ENCODE measurements at places on chromosomes 2 and 18.

GRCh38 chr2:218224186-218224585 lies 7.2 kb downstream of the ARPC2 start:
- no peak for DNase-seq

- no peak for DNase-seq
These were observed 26.7 kb upstream of the VPS54 start for GRCh38 chr2:64045938-64046337.

DNA sequence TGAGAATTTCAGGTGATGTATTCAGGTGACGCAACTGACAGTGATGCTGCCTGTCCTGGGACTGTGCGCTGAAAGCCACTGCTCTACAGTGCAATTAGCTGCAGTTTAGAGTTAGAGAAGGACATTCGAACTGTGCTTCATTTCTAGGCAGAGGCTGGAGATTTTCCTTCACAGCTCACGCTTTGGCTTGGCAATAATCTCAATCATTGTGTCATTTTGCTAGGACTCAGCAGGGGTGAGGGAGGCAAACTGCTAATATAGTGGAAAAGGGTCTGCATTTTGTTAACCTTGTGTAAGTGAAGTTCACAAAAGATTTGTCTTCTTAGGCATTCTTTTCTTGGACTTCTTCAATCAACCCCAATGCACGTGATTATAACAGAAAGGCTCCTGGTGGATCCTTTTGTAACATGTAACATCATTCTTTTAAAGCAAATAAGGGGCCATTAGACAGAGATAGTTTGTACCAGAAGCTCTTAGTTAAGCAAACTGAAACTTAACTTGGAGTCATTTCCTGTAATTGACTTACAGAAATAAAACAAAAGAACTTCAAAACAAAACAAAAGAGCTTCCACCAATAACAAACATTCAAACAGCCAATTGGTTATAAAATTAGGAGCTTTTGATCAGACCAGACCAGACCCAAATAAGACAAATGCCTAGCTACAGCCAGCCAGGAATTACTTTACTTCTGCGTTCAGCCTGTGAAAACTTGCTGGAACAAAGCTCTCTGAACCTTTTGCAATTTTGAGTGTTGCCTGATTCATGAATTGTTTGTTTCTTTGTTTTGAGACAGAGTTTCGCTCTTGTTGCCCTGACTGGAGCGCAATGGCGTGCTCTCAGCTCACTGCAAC lies 1376.3 kb upstream of the CELF4 start:
- no peak for DNase-seq

- DNase-seq = no peak
These were observed 24.7 kb downstream of the MYCN start for GRCh38 chr2:15964936-15965563.

DNA sequence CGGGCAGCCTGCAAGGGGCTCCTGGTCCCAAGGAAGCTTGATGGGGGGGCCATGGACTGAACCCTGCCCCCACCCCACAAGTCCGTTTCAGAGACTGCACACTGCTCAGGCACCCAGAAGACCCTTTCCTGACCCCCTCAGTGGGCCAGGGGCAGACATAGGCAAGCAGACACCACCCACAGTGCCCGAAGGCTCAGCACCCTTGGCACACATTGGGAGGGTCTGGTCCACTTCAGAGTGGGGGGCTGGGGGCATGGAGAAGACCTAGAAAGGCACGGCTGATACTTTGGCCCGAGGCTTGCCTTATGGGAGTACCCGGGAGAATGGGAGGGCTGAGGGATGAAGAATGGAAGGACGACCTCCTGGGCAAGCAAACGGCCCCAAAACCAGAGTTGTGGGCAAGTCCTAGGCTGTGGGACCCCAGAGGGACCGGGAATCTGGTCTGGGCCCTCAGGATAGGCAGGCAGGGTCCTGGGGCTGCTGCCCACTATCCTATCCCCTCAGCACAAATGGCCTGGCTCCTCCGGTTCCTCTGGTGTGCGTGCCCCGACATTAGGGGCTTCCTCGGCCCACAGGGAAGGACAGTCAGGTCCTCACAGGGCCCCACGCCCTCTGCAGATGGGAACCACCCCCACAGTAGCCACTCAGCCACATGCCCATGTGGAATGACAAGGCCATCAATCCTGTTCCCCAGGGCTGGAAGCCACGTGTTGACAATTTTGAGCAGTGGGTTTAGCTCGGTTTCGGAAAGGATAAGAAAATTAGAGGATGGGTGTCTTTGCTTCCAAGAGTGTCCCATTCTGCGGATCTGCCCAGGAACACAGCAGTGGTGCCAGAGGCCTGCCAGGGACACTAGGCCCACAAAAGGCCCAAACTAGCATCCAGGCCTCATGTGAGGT lies 15.0 kb upstream of the GPC1 start:
- DNase-seq = no peak

- no peak for DNase-seq
These were observed 50.5 kb downstream of the ADD2 start for GRCh38 chr2:70717431-70718038.

- DNase-seq = no peak
These were observed 26.2 kb downstream of the ATAD2B start for GRCh38 chr2:23900541-23901322.

- DNase-seq = no peak
These were observed 37.5 kb downstream of the TTC39C start for GRCh38 chr18:24052053-24052452.

- no peak for DNase-seq
These were observed 243.4 kb downstream of the BCL11A start for GRCh38 chr2:60309941-60310660.

DNA sequence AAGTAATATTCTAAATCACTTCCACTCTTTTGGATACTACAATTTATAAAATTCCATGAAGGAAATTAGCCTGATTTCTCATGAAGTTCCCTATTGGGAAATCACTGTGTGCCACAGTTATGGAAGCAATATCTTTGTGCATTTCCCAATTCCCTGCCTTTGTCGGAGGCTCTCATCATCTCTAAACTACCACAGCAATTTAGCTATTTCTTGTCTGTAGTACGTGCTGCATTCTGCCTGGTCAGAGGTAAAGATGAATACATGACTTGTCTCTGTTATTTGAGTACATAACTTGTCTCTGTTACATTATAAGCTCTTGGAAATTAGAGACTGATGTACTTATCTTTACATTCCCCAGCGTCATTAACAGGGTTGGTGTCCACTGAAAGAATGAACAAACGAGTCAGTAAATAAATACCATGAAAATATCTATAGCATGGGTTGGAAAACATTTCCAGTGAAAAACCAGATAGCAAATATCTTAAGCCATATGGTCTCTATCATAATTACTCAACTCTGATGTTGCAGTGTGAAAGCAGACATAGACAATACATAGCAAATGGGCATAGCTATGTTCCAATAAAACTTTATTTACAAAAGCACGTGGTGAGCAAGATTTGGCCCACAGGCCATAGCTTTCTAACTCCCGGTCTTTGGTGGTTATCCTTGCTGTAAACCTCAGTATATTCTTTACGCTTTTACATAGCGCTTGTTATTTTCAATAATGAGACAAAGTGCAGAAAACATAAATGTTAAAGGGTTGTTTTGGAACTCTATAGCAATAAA lies 78.8 kb downstream of the BCL2 start:
- no peak for DNase-seq

DNA sequence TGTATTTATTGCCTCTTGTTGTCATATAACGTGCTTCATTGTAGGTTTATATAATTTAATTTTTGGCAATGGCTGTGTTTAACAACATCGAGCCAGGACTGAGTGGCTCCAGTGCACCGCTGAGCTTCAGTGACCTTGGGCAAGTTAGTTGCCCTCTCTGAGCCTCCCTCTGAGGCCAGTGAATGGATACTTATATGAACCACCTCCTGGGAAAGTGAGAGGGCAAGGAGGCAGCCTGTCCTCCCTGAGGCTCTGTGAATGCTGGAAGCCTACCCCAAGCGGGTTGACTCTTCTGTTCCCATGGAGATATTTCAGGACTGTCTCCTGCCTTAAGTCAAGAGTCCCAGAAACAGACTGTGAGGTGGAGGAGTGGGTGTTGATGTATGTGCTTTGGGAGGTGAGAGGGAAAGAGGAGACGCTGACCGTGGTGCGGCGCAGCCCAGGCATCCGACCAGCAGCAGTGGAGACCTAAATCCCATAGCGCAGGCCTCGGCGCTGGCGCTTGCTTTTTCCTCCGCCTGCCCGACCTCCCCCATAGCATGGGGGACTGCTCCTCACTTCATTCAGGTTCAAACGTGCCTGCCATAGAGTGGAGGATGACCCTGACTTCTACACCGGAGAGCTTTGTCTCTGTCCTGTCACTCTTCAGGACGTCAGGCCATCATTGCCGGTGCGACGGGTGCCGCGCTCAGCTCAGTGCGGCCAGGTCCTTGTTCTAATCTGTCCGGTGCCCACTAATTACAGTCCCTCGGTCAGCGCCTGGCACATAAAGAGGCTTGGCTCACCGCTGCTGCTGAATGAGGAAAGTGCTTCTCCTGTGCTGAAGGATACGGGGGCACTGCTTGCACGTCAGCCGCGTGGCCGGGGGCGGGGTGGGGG lies 167.3 kb upstream of the HS6ST1 start:
- no peak for DNase-seq

DNA sequence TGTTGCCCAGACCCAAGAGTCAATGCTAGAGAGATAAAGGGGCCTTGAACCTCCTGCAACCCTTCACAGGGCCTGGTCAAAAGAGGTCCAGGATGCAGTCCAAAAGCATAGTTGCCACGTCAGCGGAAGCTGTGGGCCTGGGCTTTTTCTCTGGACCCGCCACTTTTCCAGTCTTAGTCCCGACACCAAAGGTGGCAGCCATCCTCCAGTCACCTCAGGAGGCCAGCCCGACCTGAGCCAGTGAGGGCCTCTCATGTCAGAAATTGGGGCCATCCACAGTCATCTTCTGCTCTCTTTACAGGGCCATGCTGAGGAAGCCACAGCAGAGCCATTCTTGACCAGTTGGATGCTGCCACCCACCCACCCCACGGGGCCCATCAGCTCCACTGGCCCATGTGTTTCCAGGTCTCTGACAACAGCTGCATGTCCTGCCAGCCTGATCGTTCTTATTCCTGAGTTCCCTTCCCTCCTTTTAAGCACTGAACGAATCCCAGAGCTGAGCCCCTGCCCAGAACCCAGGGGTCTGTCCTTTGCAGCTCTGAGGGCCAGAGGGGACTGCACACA lies 34.1 kb upstream of the KLHL29 start:
- DNase-seq = no peak

GRCh38 chr2:194289712-194290346 lies 1367.2 kb upstream of the SLC39A10 start:
- no peak for DNase-seq

DNA sequence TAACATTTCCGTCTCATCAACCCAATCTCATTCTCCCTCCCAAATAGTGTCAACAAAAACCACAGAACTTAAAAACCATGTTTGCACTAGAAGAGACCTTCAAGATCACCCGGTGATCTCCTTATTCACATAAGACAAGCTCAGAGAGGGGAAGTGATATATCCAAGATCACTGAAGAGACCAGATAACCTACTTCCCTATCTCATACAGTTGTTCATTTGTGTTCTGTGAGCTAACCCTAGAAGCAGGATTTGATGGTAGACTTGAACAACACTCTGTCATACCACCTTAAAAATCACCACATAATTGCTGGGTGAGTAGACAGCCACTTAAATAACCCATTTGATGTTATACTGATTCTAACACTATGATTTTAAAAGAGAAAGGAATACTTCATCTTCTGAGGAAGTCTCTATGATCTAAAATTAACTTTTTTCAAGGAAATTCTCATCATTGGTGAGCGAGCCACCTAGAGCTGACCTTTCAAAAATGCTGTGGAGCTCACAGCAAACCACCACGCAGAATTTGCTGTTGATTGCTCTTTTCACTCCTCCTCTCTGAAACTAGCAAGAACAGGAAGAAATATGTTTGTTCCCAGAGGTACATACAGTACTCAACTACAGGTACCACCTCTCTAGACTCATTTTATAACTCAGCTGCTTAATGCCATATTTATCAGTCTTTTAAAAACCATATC lies 15.1 kb downstream of the AAK1 start:
- DNase-seq = peak; percentile 48

- DNase-seq = no peak
These were observed 716.8 kb downstream of the SUCLG1 start for GRCh38 chr2:83742117-83742782.

DNA sequence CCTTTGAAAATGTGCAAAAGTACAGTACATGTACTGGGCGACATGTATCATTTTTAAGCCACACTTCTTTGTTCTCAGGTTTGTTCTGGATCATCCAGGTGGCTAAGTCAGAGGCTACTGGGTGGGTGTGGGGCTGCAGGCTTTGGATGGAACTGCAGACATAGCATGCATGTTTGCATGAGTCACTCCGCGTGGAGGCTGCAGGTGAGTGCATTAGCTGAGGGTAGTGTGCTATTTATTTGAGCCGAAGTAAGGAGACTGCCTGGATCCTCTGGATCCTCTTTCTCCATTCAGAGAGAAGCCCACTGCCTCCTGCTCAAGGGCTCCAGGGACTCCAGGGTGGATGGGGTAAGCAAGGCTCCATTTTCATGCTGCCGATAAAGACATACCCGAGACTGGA lies 9.4 kb upstream of the NEURL3 start:
- DNase-seq = no peak

GRCh38 chr18:47932603-47933002 lies 2.1 kb upstream of the SMAD2 start:
- peak; percentile 91 for DNase-seq

DNA sequence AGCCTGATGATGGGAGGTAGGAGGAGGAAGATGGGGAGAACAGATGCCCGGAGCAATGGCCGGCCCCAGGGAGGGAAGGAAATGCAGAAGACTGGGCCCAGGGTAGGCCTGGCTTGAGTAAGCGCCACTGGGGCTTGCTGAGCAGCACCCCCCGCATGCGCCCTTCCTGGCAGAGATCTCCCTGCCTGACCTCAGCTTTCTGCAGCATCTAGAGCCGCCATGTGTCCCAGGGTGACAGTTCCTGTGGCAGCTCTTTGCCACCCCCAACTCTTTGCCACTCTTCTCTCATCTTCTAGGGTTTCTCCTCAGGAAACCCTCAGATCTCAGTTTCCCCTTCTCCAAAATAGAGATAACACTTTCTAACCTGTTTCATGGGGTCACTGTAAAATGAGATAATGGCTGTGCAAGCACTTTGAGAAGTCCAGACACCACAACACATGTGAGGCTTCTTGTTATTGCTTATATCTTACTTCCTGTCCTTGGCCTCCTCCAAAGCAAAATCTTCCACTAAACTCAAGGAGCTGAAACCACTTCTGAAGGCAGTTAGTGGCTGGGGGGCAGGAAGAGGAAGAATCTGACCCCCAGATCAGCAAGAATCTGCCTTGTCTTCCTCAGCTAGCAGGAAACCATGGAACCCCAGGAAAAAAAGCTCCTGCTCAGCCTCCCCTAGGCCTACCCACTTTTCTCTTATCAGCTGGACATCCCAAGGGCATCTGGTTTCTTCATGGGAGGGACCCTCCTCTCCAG lies 64.9 kb downstream of the EPAS1 start:
- no peak for DNase-seq

GRCh38 chr2:149152469-149152953 lies 114.0 kb downstream of the LYPD6B start:
- peak; percentile 80 for DNase-seq

DNA sequence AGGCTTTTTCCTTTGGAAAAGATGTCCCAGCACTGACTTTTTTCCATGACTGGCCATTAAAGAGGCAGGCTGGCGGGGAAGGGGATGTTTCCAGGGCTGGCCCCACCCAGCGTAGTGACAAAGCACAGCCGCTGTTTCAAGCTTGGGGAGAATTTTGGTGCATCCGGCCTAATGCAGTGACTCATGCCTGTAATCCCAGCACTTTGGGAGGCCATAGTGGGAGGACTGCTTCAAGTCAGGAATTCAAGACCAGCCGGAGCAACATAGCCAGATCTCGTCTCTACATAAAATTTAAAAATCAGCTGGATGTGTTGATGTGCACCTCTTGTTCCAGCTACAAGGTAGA lies 78.0 kb upstream of the SH3BP4 start:
- no peak for DNase-seq

- no peak for DNase-seq
These were observed 13.4 kb downstream of the NEDD4L start for GRCh38 chr18:58057291-58057965.

All from GF-D8 (cell line).